Smooth muscle cell of trachea (primary cell): ENCODE measurements at places on chromosomes 4 and X. TPM values are rescaled to one million over a fixed set of nuclear protein-coding genes. Genes with fewer than 3 reads are reported as not detected.

Gene PLAC8
- 0.29 TPM in 1 of 2 replicates, not detected in the other for total RNA-seq

Gene LRP2BP
- 0.44 and 0.50 TPM in 2 replicates for total RNA-seq

Gene ASB9
- 1.2 and 2.5 TPM in 2 replicates for total RNA-seq

Gene RAB40A
- total RNA-seq, result under 0.01 and 0.15 TPM in 2 replicates

Gene TXK
- under 0.01 and 0.17 TPM in 2 replicates for total RNA-seq

Gene GUCY1B1
- total RNA-seq, result 46.6 and 54.5 TPM in 2 replicates

Gene IL2RG
- total RNA-seq, result not detected in 2 replicates
